ENCODE measurements at places on chromosomes 11 and 22.

DNA sequence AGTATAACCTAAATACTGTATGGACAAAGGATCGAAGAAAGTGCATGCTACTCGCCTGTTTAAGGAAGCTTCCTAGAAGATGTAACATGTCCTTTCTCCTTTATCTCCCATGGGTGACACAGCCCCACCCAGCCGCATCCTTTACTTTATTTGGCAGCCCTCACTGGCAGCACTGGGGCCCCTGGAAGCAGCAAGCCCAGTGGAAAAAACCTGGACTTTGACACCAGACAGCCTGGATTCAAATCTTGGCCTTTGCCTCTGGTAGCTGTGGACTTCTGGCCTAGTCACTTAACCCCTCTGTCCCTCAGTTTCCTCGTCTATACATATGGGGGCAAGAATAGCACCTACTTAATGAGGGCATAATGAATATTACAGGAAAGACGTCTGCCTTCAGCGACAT is 67.1 kb downstream of the MYEOV start:
- no peak for DNase-seq

DNA sequence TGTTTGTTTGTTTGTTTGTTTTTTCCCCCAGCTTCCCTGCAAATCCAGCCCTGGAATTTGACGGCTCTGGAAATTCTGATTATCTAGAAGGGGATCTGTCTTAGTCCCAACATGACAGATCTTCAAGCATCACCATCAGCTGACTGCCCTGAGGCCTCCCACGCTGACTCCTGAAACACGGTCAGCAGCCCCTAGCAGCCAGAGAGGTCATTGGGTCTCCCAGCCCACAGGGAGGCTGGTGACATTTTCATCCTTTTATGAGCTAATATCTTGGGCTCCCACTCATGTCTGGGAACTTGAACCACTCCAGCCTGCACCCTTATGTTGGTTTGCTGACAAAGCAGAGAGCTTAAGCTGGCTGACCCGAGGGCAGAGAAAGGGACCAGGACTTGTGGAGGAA is 66.0 kb upstream of the TIMP3 start:
- no peak for DNase-seq

- DNase-seq: no peak
These were observed 1.5 kb downstream of the CHEK1 start for GRCh38 chr11:125626288-125626950.

DNA sequence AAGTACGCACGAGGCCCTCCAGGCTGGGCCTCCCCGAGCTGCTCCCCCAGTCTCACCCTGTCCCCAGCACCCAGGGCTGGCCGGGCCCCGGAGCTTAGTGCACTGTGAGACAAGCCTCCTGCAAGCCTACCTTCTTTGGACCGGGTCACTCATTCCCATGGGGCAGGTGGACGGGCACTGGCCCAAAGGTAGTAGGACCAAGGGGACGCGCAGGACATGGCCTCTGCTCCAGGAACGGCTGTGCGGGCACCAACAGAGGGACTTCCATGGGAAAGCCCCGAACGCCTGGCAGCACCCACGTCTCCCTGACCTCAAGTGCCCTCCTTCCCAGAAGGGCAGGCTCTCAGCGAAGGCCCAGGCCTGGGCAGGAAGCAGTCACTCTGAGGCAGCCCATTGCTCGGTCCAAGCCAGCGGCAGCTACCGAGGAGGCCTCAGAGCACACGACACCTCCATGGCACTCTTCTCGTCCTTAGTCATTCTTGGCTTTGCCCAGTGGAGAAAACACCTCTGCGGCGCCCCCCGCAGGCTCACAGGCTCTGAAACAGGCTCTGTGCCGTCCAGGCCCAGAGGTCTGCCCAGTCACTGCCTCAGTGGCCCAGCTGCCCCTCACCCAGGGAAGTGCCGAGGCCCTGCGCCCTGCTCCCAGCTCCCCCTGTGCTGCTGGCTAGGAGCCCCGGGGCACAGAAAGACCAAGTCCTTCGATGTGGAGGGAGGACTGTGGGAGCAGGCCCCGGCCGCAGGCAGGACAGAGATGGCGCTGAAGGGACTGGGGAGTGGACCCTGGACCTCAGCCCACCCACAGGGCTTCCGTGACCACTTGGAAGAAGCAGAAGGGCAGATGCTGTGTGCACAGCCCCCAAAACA is 3.8 kb downstream of the MOB2 start:
- no peak for DNase-seq

GRCh38 chr22:39219071-39220039 is 25.4 kb downstream of the PDGFB start:
- no peak for DNase-seq

- no peak for DNase-seq
These were observed 40.2 kb downstream of the RPL27A start for GRCh38 chr11:8722809-8723208.

GRCh38 chr22:37943136-37943824 is 10.1 kb downstream of the C22orf23 start:
- no peak for DNase-seq

DNA sequence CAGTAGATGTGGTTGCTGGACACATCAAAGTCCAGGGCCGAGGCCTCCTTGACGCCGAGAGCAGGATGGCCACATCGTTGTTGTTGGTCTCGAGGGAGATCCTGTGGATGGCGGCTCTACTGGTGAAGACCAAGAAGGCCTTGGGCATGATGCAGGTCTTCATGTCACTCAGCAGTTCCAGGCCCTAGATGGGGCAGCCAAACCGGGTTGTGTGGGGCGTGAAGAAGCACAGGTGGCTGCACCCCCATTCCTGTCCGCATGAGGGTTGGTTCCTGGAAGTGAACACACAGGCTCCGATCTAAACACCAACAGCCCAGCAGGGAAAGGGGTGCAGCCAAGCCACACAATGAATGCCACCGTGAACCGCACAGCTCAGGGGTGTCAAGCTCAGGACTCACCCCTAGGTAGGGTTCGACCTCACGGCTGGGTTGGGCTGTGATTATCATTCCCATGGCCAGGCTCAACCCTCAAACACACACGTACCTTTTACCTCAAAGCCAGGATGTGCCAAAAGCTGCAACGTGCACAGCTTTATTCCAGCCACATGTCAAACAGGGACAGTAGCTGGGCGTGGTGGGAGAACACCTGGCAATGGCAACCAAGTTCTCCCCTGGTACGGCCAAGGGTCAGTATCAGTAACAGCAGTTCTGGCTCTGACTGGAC is 132.3 kb downstream of the CRYBB2 start:
- DNase-seq: no peak

DNA sequence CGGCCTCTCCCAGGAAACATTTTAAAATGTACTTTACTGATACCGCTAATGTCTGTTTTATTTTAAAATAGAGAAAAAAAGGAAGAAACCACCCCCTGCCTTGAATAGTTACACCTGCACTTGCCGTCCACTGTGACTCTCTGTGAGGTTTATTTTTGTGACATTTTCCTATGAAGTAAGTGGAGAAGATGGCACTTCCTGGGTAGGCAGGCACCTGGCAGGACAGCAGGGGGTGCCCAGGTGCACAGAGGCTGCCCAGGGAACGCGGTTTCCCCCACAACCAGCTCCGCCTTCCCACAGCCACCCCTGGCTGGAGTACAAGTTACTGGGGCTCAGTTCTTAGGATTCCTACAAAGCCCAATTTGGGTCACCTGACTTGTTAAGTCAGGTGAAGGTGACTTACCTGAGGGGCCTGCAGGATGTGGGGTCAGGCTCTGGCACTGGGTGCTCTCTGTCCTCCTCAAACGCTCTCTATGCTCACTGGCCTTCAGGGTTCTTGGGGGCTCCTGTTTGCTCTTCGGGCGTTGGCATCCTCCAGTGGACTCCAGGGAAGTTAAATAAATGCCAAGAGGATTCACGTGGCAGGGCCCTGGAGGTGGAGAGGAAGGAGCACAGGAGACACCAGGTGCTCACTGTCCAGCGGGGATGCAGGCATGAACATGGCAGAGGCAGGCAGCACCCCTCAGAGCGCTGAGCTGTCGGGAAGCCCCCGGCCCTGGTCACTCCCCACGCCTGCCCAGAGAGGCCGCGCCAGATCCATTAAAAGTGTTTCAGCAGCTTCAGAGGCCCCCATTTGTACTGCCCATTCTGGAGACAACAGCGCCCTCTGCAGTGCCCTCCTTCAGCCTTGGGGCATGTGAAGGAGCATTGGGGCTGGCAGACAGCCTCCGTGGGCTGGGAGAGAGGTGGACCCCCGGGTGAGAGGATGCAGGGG is 1021.2 kb downstream of the TBC1D22A start:
- DNase-seq: no peak

DNA sequence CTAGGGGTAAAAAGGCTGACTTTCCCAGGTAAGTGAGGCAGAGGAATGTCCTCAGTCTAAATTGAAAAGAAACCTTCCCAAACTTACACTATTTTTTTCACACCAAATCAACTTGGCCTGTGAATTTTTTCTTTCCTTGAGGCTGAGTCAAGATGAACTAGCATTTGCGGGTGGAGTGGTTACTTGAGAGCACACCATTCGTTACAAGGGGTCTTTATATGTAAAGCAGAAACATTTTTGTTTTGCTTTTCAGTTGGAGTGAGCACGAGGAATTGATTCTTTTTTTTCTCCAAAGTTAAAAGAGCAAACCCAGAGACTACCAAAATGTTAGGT is 36.4 kb downstream of the MAML2 start:
- no peak for DNase-seq

DNA sequence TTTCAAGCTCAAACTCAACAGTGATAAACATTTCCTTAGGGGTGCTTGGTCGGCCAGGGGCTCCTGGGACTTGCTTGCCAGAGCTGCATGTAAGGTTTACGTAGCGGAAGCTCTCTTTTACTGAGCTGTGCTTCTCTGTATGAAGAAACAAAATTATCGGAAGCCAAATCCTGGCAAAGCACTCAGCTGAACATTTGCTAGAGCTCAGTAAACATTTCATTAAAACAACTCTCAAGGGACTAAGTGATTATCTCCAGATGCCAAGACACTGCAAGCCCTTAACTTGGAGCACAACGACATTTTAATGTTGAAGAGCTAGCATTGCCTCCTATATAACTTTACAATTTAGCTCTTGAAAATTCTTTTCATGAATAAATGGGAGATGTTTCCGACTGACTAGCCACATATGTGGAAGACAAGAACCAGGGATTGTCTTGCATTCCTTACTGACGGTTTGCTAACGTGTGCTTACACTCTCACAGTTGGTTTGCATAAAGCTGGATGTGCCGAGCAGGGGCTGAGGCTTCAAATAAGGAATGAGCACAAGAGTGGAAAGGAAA is 43.4 kb downstream of the SCUBE2 start:
- DNase-seq: peak; percentile 62

DNA sequence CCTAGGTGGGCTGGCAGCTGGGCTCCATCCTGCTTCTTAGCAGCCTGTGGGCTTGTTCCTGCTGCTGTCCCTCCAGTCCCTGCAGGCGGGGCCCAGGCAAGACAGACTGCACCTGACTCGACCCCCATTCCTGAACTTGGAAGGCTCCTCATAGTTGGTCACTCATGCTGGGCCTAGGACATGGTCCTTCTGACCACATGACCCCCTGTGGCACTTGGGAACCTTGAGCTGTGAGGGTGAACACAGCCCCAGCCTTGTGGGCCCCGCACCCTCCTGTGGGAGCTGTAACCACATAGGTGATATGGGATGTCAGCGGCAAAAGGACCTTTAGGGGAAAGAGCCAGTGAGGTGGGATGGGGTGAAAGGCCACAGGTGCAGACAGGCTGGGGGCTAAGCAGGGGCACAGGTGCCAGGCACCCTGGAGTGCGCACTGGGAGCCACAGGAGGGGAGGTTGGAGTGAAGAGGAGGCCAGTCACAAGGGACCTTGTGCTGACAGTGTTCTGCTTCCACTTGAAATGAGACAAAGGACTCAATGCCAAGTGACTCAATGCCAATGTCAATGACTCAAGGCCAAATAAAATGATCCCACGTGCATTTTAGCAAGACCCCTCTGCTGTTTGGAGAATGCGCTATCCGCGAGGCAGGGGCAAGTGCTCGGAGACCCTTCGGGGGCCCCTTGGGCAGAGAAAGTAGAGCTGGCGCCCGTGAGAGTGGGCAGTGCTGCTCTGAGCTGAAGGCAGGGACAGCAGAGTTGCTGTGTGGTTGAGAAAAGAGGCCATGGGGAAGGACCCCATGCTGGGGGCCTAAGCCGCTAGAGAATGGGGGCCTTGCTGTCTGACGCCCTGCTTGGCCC is 90.7 kb downstream of the MORC2 start:
- DNase-seq: no peak

DNA sequence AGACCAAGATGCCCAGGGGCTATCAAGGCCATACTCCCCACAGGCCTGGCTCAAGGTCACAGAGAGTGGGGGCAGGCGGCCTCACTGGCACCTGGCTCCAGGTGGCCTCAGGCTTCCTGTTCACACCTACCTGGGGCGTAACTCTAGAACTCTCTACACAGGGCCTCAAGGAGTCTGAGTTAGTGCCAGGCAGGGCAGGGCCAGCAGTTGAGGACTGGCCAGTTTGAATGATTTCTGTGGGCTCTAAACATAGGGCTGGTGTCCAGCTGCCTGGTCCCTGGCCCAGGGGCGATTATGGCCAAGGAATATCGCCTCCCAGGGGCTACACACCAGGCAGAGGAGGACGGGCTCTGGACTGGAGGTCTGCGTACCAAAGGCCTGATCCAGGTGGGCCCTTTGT is 79.2 kb downstream of the WNT7B start:
- DNase-seq: no peak

DNA sequence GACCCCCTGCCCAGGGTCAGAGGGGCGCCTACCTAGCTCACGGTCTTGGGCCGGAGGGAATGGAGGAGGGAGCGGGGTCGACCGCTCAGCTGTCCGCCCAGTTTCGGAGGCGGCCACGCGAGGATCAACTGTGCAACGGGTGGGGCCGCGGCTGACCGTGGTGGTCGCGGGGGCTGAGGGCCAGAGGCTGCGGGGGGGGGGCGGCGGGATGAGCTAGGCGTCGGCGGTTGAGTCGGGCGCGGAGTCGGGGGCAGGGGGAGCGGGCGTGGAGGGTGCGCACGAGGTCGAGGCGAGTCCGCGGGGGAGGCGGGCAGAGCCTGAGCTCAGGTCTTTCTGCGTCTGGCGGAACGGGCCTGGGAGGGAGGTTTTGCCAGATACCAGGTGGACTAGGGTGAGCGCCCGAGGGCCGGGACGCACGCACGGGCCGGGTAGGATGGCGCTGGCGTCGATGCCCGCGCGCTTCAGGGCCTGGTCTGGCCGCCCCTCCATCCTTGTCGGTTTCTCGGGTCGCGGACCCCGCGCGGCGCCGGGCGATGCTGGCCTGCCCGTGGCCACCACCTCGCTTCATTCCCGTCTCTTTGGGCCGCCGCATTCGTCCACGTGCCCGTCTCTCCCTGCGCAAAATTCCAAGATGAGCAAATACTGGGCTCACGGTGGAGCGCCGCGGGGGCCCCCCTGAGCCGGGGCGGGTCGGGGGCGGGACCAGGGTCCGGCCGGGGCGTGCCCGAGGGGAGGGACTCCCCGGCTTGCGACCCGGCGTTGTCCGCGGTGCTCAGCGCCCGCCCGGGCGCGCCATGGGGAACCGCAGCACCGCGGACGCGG is at the start of gene DRD4:
Gene DRD4 (plus strand): TSS at position 759 of the 822 bp plus-strand sequence. CDS start 36 bp downstream, at position 795.
- peak; percentile 53 for DNase-seq

DNA sequence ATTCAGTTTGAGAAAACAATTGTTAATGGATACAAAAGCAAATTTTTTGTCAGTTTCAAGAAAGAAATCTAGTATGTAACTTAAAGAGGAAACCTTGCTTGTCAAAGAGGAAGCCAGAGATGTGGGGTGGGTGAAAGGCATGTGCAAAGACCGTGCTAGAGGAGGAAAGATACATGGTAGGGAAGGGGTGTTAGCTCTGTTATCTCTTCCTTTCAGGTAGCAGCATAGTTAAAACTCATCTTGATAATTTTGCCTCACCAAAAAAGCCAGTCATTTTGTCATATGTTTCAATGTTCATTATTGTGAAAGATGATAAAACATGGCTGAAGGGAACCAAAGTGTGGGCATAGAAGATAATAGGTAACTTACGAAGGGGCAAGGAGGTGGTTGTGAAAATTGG is 2.6 kb upstream of the MS4A2 start:
- DNase-seq: no peak

- no peak for DNase-seq
These were observed 13.6 kb upstream of the RNH1 start for GRCh38 chr11:520428-521176.

GRCh38 chr11:103413266-103413888 is 304.2 kb downstream of the DYNC2H1 start:
- DNase-seq: no peak

Data from muscle of back (tissue), 13 donors.